PC-9 (cell line): ENCODE measurements at places on chromosomes 12 and 14.

DNA sequence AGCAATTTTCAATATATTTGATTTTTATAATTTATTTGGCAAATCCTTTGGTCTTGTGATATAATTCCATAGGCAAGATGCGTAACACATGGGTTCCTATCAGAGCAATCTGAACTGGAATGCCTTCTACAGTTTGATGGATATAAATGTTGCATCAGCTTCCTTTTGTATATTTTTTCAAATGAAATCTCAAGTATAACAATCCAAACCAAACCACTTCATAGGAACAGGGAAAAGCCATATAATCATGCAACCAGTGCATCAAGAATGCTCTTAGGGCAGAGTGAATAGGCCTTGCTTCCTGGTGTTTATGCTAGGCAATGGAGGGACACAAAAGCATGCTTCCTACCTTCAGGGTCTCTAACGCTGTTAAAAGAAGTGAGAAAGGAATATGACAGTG, 34.5 kb downstream of the EFCAB11 start:
- no peak for DNase-seq

GRCh38 chr14:72651714-72652113, 242.2 kb downstream of the DPF3 start:
- DNase-seq: no peak

DNA sequence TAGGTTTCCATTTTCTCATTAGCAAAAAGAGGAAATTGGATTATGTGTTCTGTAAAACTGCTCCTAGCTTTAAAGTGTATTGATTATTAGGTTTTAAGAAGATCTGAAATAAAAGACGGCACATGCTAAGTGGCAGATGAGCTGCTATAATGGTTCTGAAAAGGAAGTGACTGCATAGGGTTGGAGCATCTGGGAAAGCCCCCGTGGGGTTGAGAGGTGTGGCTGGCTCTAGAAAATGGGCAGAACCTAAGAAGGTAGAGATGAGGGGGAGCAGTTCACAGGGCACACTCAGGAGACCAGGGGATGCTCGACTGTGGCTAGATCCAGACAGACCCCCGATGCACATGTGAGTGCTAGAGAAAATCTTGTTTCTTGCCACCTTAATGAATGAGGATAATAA, 1.9 kb downstream of the IFNG-AS1 start:
- DNase-seq: no peak

DNA sequence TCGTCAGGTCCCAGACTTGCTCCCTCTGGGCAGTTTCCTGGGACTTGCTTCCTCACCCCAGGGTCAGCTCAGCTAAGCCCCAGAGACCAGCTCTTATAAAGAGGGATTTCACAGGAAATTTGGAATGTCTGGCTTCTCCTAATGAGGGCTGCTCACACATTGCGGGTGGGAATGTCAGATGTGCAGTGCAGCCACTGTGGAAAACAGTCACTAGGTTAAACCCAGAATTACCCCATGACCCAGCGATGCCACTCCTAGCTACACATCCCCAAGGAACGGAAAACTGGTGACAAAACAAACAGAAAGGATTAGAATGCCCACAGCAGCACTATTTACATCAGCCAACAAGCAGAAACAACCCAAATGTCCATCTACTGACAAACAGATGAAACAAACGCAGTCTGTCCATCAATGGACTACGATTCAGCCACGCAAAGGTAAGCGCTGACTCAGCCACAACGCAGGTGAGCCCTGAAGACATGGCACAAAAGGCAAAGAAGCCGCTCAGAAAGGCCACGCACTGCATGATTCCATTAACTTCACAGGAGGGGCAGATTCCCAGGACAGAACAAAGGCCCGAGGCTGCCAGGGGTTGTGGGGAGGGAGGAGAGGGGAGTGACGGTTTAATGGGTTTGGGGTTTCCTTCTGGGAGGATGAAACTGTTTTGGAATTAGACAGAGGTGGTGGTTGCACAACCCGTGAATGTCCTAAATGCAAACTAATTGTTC, 63.0 kb downstream of the NCOR2 start:
- DNase-seq: no peak

- peak; percentile 62 for DNase-seq
Measured at GRCh38 chr12:55188974-55189556, 31.8 kb upstream of the OR10A7 start.

- DNase-seq: no peak
Measured at GRCh38 chr12:30911207-30911606, 15.3 kb upstream of the TSPAN11 start.

DNA sequence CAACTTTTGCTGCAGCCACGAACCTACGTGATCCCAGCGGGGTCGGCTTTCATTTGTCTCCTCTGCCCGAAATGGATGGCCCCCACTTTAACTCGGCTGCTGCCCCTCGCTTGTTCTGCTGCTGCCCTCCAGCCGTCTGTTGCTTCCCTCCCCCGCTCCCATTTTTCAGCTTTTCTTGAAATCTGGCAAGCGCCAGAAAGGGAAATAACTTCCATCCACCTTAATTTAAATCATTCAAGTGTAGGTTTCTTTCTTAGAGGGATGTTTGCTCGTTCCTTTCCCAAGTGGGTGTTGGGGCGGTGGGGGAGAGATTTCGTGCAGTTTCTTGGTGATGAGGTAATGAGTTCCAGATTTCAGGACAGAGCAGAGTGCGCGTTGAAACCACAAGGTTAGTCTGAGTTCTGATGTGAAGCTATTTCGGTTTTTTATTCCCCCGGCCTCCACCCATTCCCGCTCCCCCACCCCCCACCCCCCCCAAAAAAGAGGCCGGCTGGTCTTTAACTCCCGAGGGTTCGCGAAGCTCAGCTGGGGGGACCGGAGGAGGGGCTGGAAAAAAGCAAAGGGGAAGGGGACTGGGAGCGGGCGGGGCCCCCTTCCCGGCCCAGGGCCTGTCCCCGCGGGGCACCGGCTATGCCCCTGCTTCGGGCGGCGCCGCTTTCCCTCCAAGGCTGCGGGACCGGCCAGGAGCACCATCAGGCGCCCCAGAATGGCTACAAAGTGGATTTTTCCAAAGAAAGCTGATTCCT, 2.2 kb upstream of the ZFP36L1 start:
- DNase-seq: peak; percentile 29
